ENCODE measurements at places on chromosomes 3 and 15. TPM values are rescaled to one million over a fixed set of nuclear protein-coding genes. Genes with fewer than 3 reads are reported as not detected.

Gene ADAMTS9
- polyA plus RNA-seq: 174 TPM

Gene SKIL
- 66.0 TPM for polyA plus RNA-seq

DNA sequence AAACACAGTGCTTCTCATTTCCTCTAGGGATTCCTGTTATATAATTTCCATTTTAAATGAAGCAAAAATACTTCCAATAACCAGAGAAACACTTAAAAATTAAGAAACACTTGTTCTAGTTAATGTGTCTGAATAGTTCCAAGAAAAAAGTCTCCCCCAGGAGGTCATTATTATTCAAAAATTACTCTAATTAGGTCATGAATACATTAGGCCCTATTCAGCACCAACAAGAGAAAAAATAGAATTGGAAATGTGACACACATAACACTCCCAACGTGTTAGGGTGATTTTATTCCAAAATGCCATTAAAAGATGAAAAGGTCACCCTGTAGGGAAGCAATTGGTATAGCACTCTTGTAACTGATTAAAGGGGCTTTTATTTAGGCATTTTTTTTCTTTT lies 382.1 kb downstream of the TUSC7 start:
- DNase-seq: no peak

DNA sequence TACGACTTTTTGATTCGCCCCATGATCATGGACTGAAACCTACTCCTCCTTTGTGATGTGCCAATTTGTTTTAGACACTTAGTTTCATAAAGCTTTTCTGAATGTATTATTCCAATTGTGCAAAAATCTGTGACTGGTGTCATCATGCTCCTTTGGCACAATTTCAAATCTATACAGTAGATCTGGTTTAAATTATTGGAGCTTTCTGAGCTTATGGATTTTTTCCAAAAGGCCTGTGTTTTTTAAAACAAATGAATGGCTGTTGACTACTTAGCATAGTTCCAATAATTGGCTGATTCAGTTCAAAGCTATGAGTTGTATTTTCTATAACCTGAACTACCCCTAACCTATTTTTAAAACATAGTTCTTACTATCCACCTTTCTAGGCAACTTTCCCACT lies 282.7 kb downstream of the CNTN3 start:
- no peak for DNase-seq

DNA sequence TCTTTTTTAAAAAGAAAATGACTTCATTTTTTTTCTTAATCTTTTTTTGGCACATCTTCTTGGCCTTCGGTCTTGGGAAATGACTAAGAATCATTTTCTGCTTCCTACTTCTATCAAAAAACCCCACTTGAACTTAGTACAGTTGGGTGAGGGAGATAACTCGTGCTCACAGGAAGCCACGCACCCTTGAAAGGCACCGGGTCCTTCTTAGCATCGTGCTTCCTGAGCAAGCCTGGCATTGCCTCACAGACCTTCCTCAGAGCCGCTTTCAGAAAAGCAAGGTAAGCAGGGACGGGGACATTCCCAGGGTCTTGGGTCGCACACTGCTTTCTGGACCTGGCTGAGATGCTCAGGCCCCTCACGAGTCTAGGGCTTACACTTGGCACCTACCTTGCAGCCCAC lies at the start of gene CCR4:
Gene CCR4 (plus strand): TSS at position 235 of the 402 bp plus-strand sequence. CDS start 1,779 bp downstream, outside the sequence.
- no peak for DNase-seq

Measured in left kidney (tissue), 8 donors.